Stimulated activated CD8-positive, alpha-beta memory T cell treated with anti-CD3 and anti-CD28 coated beads, Interleukin-7, amount 100 ng/mL, for 1 hour (primary cell): ENCODE measurements at places on chromosomes 1 and 21.

DNA sequence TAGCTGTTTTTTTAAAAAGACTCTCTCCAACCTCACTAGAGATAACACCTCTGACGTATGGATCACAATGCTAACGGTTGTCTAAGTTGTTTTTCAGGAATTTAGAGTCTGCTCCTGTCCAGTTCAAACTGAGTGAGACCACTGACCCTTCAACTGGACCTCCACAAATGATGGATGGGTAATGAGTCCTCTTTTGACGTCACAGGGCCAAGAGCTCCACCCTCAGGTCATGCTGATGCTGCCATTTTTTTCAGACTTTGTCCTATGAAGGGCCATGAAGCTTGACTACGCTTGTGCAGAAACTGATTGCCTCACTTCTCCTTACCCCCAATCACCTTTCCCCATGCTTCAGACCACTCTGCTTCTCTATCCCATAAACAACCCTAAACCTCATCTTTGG is 16.6 kb downstream of the GRIK3 start:
- no peak for DNase-seq

GRCh38 chr1:235532360-235532759 is 28.1 kb upstream of the B3GALNT2 start:
- DNase-seq = no peak

GRCh38 chr1:240854367-240854766 is 242.4 kb upstream of the GREM2 start:
- no peak for DNase-seq

DNA sequence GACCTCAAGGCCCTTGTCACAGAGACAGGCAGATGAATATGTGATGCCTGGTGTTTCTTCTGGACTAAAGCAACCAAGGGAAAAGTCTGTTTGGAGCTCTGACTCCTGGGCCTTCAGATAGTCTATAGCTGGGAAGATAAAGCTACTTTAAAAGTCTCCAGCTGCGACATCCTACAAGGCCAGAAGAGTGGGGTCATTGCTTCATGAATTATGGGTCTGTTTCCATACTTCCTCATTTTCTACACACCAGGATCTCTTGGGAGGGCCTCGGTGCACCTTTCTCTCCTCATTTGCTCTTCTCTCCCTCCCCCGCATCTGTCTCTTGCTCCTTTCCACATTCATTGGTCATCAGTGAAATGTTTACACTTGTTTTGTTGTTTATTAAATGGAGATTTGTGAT is 44.8 kb downstream of the SYT2 start:
- DNase-seq = no peak

DNA sequence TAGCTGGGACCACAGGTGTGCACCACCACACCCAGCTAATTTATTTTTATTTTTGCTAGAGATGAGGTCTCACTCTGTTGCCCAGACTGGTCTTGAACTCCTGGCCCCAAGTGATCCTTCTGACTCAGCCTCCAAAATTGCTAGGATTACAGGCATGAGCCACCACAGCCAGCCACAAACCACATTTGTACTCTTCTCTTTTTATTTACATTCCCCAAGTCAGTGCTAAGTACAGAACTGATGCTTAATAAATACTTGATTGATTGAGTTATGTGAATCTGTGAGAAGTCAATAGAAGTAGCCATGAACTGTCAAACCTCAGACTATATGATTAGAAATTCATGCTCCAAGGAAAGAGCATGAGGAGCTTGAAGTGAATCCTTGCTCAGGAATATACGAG is 48.5 kb upstream of the S1PR1 start:
- no peak for DNase-seq
